ENCODE measurements at places on chromosomes 12 and 14.

DNA sequence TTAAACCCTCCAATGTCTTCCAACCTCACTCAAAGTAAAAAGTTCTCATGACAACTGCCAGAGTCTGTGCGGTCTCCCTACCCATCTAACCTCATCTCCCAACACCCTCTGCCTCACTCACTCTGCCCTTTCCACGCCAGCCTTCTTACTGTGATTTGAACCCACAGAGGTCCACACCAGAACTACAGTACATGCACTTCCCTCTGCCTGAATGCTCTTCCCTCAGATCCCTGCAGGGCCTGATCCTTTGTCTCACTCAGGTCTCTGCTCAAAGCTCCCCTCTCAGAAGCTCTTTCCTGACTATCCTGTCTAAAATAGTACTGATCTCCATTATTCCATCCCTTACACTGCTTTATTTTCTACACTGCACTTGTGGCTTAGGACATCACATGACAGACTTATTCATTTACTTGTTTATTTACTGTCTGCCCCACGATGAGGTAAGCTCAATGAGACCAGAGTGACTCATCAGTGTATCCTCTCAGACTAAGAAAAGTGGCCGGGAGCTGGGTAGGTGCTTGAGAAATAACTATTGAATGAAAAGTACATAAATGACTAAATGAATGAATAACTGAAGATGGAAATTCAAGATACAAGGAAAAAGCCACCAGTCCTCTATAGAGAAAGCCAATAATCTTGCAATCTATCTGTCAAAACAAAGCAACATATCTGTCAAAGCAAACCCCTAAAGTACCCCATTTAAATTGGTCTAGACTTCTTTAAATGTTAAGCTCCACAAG lies 17.1 kb downstream of the POMT2 start:
- no peak overlapping the region for H3K27ac ChIP-seq
- peaks cover 23% of the 10 kb centered on the region for H3K36me3 ChIP-seq
- H3K27me3 ChIP-seq = no peaks in the 10 kb centered on the region
- peaks cover 32% of the 10 kb centered on the region for H3K4me1 ChIP-seq

DNA sequence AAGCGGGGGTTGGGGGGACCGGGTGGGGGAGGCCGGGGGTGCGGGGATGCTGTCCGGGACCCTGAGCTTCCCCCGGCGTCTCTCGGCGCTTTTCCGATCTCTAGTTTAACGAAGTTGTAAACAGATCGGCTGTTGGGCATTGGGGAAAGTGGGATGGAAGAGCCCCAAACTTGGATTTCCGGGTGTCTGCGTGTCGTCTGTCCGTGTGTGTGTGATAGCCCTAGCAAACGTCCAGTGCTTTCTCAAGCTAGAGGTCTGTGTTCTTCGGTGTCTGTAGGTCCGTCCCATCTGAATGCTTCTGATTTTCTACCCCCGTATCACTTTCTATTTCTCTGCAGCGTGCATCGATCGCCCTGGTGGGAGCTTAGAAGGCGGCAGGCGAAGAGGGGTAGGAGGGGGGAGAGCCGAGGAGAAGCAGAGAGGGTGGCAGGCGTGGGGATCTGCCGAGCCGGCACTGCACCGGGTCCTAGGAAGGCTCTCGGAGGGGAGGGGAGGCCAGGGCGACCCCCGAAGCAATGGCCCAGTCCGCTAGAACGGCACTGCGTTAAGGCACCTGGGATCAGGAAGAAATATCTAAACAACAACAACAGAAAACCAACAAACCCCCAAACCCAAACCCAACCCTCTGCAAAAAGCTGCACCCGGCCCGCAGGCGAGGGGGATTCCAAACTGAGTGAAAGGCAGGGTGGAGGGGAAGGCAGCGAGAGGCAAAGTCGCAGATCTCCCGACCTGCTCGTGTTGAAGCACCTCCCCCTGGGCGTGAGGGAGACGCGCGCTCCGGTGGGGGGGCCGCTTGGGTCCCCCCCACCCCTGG lies 1.0 kb downstream of the KCNA1 start:
- H3K27me3 ChIP-seq = no peaks in the 10 kb centered on the region
- H3K36me3 ChIP-seq = peaks cover 11% of the 10 kb centered on the region
- H3K27ac ChIP-seq = no peak overlapping the region
- H3K4me1 ChIP-seq = peaks cover 20% of the 10 kb centered on the region

GRCh38 chr14:69152902-69153151 lies at the start of gene DCAF5:
DCAF5 (minus strand) TSS chr14:69153119; CDS start chr14:69152978, 141 bp downstream.
- H3K27me3 ChIP-seq = peaks cover 24% of the 10 kb centered on the region
- peaks cover 16% of the 10 kb centered on the region for H3K36me3 ChIP-seq
- H3K27ac ChIP-seq = peak within 1 kb of the TSS; percentile 94
- peak within 1 kb of the TSS; percentile 95 for H3K4me3 ChIP-seq

GRCh38 chr14:95699412-95699811 lies 13.2 kb downstream of the TCL1B start:
- no peak overlapping the region for H3K4me3 ChIP-seq
- H3K27me3 ChIP-seq = peaks cover 26% of the 10 kb centered on the region
- H3K4me1 ChIP-seq = peaks cover 10% of the 10 kb centered on the region
- no peak overlapping the region for H3K27ac ChIP-seq

DNA sequence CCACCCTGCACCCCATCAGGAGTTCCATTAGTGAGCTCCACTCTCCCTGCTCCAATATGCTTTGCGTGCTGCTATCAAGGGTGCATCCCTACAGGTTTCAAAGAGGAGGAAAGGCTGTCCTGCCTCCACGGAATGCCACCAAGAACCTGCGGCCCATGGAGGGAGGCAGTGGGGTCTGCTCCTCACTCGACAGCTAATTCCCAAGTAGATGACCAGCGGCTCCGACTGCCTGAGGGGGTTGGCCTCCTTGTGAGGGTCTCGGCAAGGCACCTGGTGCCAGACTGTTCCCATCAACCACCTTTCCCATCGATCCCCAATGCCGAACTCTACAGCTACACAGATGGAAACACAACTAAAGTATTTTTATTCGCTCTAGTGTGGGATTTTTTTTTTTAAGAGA lies 36.0 kb downstream of the AMN start:
- H3K4me3 ChIP-seq = no peak overlapping the region
- H3K36me3 ChIP-seq = peaks cover 68% of the 10 kb centered on the region
- H3K4me1 ChIP-seq = peaks cover 5% of the 10 kb centered on the region
- H3K27ac ChIP-seq = no peak overlapping the region
- H3K27me3 ChIP-seq = no peaks in the 10 kb centered on the region

DNA sequence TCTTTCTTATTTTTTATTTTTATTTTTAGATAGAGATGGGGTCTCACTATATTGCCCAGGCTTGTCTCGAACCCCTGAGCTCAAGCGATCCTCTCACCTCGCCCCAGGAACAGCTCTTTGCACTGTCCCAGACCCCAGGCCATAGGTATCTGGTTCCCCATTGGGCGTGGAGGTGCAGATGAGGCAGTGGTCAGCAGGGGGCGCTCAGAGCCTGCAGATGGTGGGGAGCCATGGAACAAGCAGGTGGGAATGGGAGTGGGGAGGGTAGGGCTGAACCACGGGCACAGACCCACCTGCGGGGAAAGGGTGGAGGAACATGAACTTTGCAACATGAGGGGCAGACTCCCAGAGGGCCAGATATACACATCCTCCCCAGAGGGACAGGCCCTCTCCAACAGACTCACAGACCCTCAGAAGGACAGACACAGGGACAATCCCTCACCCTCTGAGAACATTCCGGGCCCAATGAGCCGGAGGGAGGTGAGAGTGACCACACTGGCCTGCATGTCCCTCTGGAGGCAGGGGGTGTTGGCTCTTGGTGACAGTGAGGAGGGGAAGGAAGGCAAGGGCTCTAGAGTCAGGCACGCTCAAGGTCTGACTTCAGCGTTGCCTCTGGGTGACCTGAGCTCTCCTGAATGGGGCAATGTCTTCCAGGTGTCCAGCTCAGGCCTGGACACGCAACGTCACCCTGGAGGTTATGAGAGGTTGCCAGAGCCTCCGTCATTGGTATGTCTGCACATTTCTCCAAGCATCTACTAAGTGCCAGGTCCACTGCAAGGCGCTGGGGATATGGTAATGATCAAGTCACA lies 34.9 kb downstream of the KRT80 start:
- H3K4me3 ChIP-seq = no peak overlapping the region
- peak; percentile 90 for DNase-seq
- peaks cover 15% of the 10 kb centered on the region for H3K27me3 ChIP-seq

GRCh38 chr12:53928054-53928835 lies 10.4 kb upstream of the HOXC13 start:
- peaks cover 100% of the 10 kb centered on the region for H3K27me3 ChIP-seq
- no peak overlapping the region for H3K27ac ChIP-seq
- no peaks in the 10 kb centered on the region for H3K36me3 ChIP-seq
- H3K4me1 ChIP-seq = no peaks in the 10 kb centered on the region
- no peak for DNase-seq

DNA sequence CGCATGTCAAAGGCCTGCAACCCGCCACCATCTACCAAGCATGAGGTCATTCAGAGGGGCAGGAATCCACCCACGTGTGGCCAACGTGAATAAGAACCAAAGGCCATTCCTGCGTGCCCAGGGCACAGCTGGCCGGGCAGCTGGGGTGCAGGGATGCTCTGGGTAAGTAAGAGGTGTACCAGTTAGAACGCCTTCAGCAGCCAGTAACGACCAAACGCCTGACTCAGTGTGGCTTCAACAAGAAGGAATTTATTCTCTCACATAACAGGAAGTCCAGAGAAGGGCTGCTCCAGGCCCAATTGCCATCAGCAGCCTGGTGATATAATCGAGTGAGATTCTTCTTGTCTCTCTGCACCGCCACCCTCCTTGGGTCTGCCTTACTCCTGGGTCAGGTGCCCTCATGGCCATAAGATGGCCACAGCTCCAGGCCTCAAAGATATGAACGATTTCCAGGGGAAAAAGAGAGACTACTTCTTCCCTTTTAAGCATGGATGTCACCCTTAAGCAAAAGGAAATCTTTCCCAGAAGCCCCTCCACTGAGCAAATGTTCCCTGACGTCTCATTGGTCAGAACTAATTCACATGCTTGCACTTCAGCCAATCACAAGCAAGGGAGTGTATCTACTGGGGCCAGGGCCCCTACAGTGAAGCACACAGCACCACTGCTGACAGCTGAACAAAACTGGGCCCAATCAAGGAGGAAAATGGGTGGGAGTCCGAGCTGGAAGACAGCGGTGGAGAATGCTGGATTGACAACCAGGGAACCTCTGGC lies 7.3 kb downstream of the TTC7B start:
- no peaks in the 10 kb centered on the region for H3K36me3 ChIP-seq
- DNase-seq = no peak
- no peak overlapping the region for H3K27ac ChIP-seq
- no peak overlapping the region for H3K4me3 ChIP-seq

GRCh38 chr14:94171208-94171607 lies 2.9 kb upstream of the PPP4R4 start:
- H3K27ac ChIP-seq = no peak overlapping the region
- peaks cover 8% of the 10 kb centered on the region for H3K4me1 ChIP-seq
- no peak for DNase-seq
- peaks cover 47% of the 10 kb centered on the region for H3K27me3 ChIP-seq
- H3K4me3 ChIP-seq = no peak overlapping the region

GRCh38 chr12:110668480-110669192 lies 20.3 kb downstream of the HVCN1 start:
- peaks cover 41% of the 10 kb centered on the region for H3K36me3 ChIP-seq
- H3K4me3 ChIP-seq = no peak overlapping the region
- DNase-seq = no peak
- no peak overlapping the region for H3K27ac ChIP-seq
- peaks cover 11% of the 10 kb centered on the region for H3K27me3 ChIP-seq
- H3K4me1 ChIP-seq = peaks cover 24% of the 10 kb centered on the region

- no peak overlapping the region for H3K27ac ChIP-seq
- H3K4me3 ChIP-seq = no peak overlapping the region
- H3K4me1 ChIP-seq = peaks cover 45% of the 10 kb centered on the region
- no peaks in the 10 kb centered on the region for H3K27me3 ChIP-seq
- H3K36me3 ChIP-seq = peaks cover 32% of the 10 kb centered on the region
These were observed 52.1 kb downstream of the FRMD6 start for GRCh38 chr14:51703787-51704186.

DNA sequence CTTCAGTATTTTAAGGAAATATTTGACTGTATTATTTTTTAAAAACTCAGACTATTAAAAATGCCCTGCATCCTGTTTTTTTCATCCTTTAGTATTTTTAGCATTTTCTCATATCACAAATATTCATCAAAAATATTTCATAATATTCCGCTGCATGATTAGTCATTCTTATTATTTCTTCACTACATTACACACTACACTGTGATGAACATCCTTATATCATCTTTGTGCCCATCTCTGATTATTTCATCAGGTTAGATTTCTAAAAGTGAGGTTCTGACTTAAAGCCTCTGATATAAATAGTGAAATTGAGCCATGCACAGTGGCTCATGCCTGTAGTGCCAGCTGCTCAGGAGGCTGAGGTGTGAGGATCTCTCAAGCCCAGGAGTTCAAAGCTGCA lies 8.1 kb downstream of the COCH start:
- H3K27ac ChIP-seq = no peak overlapping the region
- no peaks in the 10 kb centered on the region for H3K36me3 ChIP-seq
- H3K27me3 ChIP-seq = peaks cover 18% of the 10 kb centered on the region

GRCh38 chr12:55019784-55020183 lies at the start of gene NEUROD4:
NEUROD4 (plus strand) TSS chr12:55019974; CDS start chr12:55026440, 6,466 bp downstream.
- peaks cover 37% of the 10 kb centered on the region for H3K4me1 ChIP-seq
- peak; percentile 86 for DNase-seq
- H3K36me3 ChIP-seq = no peaks in the 10 kb centered on the region
- H3K4me3 ChIP-seq = peak within 1 kb of the TSS; percentile 48

DNA sequence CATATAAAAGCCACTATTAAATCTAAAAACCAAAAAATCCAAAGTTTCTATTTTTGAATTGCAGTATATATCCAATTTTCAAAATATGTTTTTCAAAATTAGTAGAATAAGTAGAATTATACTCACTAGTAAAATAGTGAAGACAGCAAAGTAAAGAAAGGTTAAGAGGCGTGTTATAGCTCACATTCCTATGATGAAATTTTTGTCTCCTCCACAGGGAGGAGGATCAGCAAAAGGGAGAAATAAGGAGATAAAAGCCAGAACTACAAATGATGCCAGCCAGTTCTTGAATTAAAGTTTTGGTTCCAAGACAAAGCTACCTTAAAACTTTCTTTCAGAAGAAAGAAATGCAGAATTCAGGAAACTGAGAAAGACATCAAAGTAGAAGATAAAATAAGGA lies 50.0 kb downstream of the C2CD5 start:
- H3K36me3 ChIP-seq = peaks cover 25% of the 10 kb centered on the region
- no peak overlapping the region for H3K4me3 ChIP-seq
- no peaks in the 10 kb centered on the region for H3K4me1 ChIP-seq
- no peaks in the 10 kb centered on the region for H3K27me3 ChIP-seq

DNA sequence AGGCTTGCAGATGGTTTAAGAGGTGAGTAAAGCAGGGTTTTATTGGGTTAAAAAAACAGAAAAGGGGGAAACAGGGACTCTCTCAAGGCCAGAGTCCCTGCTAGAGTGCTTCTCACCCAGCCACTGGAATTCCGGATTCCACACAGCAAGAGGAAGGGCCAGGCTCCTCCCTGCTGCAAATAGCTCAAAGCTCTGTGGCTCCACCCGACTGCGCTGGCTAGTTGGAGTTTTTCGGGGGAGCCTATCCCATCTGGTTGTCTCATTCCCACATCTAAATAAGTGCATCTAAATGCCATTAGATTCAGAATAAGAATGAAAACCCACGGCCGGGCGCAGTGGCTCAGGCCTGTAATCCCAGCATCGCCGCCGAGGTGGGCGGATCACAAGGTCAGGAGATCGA lies 791.5 kb downstream of the SLC16A7 start:
- H3K4me1 ChIP-seq = no peaks in the 10 kb centered on the region
- H3K4me3 ChIP-seq = no peak overlapping the region
- H3K27me3 ChIP-seq = peaks cover 8% of the 10 kb centered on the region
- H3K36me3 ChIP-seq = no peaks in the 10 kb centered on the region
- no peak overlapping the region for H3K27ac ChIP-seq
- DNase-seq = no peak

All from nephron progenitor cell (in vitro differentiated cells).